Chondrocyte (in vitro differentiated cells): ENCODE measurements at places on chromosomes 6 and 20.

- DNase-seq = no peak
Measured at GRCh38 chr6:169966312-169967181, 215.1 kb downstream of the ERMARD start.

- DNase-seq = no peak
Measured at GRCh38 chr20:54209216-54209813, 1.4 kb downstream of the PFDN4 start.

DNA sequence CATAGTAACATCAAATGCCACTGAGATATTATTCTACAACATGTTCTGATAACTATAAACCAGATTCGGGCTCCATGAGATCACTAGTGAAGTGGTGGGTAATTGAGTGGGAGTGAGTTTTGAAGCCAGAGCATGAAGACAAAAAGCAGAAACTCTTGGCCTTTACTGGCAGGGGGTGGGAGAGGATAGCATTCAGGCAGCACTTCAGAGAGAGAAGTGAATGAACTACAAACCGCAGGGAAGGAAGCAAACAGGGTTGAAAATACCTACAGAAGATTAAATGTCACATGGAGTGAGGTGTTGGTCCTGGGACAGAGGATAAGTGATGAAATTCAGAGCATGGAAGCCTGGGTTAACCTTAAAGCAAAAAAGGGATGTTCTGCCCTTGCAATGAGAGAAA lies 250.0 kb downstream of the EPM2A start:
- no peak for DNase-seq

- no peak for DNase-seq
Measured at GRCh38 chr20:25353747-25354705, 36.6 kb downstream of the ABHD12 start.

GRCh38 chr6:28865401-28866204 lies 58.2 kb downstream of the TRIM27 start:
- DNase-seq = no peak

DNA sequence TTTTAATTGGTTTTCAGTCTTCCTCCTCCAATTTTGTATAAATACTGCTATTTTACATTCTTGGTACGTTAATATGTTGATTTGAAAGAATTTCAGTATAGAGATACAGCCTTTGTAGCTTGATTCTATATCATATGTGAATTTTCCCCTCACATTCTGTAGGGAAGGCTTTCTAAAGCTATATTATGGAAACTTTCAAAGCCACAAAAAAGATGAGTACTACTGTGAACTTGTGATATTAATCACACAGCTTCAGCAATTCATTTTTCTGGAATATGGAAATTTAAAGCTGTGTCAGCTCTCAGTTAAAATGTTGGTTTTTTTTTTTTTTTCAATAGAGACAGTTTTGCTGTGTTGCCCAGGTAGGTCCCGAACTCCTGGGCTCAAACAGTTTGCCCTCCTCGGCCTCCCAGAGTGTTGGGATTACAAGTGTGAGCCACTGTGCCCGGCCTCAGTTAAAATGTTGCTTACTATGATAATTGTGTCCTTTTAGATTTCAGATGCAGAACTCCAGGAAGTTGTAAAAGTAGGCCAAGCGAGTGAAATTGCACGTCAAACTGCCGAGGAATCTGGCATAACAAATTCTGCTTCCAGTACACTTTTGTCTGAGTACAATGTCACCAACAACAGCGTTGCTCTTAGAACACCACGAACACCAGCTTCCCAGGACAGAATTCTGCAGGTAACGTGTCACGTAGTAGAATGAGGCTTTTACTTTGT lies 20.6 kb downstream of the CDC5L start:
- DNase-seq = no peak

GRCh38 chr20:17652411-17652810 lies 29.6 kb downstream of the RRBP1 start:
- DNase-seq = peak; percentile 81

DNA sequence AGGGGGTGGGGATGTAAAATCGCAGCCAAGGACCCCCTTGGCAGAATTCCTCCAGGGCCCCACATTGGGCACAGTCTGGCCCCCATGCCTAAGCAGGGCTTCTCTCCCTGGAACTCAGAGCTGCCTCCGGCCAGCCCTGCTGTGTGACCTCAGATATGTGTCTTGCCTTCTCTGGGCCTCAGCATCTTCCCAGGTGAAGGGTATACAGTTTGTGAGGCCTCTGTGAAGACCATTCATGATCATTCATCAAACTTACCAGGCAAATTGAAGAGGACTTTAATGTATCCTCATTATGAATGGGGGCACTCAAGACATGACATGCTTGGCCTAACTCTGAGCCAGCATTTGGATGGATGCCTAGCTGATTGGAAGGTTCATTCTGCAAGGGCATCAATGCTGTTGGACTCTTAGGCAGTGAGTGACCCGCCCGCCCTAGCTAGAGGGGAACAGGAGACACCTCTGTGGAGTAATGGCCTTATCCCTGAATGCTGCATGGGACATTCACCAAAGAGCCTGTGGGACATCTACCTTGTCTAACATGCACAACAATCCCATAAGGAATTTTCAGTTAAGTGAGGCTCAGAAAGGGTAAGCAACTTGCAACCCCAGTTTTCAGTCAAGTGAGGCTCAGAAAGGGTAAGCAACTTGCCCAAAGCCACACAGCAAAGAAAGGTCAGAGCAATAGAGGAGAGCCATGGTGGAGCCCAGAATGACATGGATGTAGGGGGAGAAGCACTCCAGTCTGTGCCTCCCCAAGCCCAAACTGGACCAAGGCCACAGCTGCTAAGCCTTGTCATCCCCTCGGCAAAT lies 535 bp downstream of the CCN5 start:
- DNase-seq = no peak

- DNase-seq = no peak
Measured at GRCh38 chr6:105593805-105594671, 191.2 kb upstream of the PREP start.

DNA sequence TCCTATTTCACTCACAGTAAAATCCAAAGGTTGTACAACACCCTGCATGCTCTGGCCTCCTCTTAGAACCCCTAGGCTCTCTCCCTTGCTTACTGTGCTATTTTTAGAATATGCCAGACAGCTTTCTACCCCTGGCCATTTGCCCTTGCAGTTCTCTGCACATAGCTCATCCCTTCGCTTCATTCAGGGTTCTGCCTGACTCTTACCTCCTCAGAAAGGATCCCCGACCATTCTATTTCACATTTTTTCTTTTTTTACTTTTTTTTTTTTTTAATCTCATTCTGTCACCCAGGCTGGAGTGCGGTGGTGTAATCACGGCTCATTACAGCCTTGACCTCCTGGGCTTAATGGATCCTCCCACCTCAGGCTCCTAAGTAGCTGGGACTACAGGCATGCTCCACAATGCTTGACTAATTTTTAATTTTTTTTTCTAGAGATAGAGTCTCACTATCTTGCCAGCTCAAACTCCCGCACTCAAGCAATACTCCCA lies 33.6 kb downstream of the COMMD7 start:
- DNase-seq = no peak

- no peak for DNase-seq
Measured at GRCh38 chr6:31035862-31036497, 25.7 kb downstream of the MUC22 start.

DNA sequence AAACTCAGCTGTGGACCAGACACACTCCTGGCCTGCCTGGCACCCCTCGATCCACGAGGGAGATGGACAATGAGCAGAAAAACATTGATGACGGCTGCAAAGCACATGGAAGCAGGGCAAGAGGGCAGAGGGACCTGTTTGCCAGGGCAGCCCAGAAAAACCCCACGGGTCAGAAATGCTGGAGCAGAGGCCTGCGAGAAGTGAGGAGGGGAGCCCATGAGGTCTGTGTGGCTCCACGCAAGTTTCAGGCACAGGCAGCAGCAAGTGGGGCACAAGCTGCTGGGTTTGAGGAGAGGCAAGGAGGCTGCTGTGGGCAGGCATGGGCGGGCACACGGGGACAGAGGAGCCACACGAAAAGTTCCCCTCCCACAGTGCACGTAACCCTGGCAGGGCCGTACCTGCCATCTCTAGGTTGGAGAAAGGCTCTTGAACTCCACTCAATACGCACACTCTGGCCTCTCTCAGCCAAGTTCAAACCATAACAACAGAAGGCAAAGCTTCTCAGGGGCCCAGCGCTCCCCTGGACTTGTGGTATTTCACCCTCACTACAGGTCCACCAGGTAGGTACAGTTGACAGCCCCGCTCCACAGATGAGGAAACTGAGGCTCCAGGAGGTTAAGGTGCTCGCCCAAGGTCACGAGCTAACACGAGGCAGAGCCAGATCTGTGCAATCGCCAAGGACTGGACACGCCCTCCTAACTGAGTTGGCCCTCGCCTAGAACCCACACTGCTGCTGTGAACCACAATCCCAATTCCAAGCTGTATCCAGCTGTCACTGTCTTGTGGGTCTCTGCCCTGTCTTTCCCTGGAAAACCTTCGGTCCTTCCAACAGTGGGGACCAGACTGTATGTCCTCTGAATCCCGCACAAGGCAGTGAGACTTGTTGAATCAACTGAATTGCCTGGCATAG lies 108.2 kb downstream of the NOL4L start:
- peak; percentile 64 for DNase-seq

DNA sequence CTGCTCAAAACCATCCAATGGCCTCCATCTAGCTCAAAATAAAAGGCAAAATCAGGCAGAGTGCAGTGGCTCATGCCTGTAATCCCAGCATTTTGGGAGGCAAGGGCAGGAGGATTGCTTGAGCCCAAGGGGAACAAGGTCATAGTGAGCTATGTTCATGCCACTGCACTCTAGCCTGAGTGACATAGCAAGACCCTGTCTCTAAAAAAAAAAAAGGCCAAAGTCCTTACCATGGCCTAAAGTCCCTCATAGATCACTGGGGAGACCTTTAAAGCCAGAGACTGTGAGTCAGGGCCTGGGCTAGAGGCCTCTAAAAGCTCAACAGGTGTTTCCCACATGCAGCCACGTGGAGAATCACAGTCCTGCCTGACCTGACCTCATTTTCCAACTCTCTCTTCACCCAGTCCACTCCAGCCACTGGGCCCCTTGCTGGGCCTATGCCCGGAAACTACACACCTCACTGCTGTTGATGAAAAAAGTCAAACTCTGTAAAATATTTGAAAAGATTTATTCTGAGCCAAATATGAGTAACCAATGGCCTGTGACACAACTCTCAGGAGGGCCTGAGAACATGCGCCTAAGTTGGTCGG lies 28.2 kb upstream of the TAB2 start:
- DNase-seq = no peak

DNA sequence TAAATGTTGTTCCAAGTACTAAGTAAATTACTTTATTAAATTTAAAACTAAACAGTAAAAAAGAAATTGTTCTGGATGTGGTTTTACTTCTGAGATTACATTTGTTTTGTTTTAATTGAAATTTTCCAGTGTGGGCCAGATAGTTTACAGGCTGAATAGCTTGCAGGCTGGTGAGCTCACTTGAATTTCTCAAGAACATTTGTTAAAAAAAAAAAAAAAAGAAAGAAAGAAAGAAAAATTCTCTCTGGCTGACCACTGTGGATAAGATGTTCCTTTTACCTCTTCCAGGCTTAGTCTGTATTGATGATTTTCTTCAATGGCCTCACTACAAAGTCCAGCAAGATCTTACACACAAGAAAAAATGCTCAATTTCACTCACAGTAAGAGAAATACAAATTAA lies 85.4 kb downstream of the PLCG1 start:
- DNase-seq = no peak

DNA sequence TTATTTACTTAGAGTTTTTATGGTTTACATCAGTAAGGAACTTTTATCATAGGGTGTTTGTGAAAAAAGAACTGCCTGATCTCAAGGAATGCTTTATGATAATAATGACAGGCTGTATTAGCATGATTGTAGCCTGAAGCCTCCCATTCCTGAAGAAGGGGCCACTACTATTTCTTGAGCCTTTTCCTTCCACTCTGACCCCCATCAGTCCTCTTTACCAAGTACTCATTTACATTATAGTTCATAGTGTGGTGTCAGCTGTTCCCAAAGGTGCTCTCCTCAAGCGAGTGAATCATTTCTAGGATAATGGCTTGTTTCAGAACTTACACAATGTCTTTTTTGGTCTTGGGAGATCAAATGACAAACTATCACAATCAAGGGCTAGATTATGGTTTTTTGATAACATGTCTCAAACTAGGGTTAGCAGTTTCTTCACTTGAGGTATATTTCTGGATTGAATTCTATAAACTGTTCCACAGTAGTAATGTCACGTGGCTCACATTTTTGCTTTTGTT lies 283.6 kb downstream of the CDKAL1 start:
- no peak for DNase-seq
